ENCODE measurements at places on chromosomes 12 and 14. TPM values are rescaled to one million over a fixed set of nuclear protein-coding genes. Genes with fewer than 3 reads are reported as not detected.
A peak's percentile ranks its signal among the peaks of the same experiment; 100 is the strongest.

OR6C2 gene
- not detected for total RNA-seq

- no peaks in the 10 kb centered on the region for H3K36me3 ChIP-seq
- no peak within 1 kb of the TSS for H3K27ac ChIP-seq
- H3K4me1 ChIP-seq: peaks cover 8% of the 10 kb centered on the region
- peaks cover 70% of the 10 kb centered on the region for H3K27me3 ChIP-seq
- peak within 1 kb of the TSS; percentile 38 for H3K4me3 ChIP-seq
These were observed at the start of gene FIGNL2 for GRCh38 chr12:51848326-51848727. Gene FIGNL2, minus strand, starts transcription at chr12:51848718. Its CDS starts 26,305 bp downstream, at chr12:51822413.

GRCh38 chr12:65756956-65757511, 67.2 kb upstream of the HMGA2 start:
- no peak for DNase-seq
- no peaks in the 10 kb centered on the region for H3K36me3 ChIP-seq
- H3K27ac ChIP-seq: no peak overlapping the region
- H3K4me1 ChIP-seq: no peaks in the 10 kb centered on the region
- no peaks in the 10 kb centered on the region for H3K27me3 ChIP-seq
- no peak overlapping the region for H3K4me3 ChIP-seq

SPIC gene
- not detected for total RNA-seq

- H3K27ac ChIP-seq: no peak overlapping the region
- no peak for DNase-seq
- no peaks in the 10 kb centered on the region for H3K36me3 ChIP-seq
- no peaks in the 10 kb centered on the region for H3K4me1 ChIP-seq
These were observed 10.2 kb downstream of the ASPG start for GRCh38 chr14:104095426-104096310.

GRCh38 chr14:76420827-76421226, 44.9 kb downstream of the ESRRB start:
- peaks cover 16% of the 10 kb centered on the region for H3K27me3 ChIP-seq
- H3K4me1 ChIP-seq: no peaks in the 10 kb centered on the region
- H3K27ac ChIP-seq: no peak overlapping the region
- no peak overlapping the region for H3K4me3 ChIP-seq

- no peaks in the 10 kb centered on the region for H3K4me1 ChIP-seq
- no peak overlapping the region for H3K27ac ChIP-seq
- H3K36me3 ChIP-seq: no peaks in the 10 kb centered on the region
- DNase-seq: no peak
These were observed 82.7 kb downstream of the GAS2L3 start for GRCh38 chr12:100656141-100656540.

NRXN3 gene
- not detected for total RNA-seq

CLEC7A gene
- total RNA-seq: 1.6 TPM

DNA sequence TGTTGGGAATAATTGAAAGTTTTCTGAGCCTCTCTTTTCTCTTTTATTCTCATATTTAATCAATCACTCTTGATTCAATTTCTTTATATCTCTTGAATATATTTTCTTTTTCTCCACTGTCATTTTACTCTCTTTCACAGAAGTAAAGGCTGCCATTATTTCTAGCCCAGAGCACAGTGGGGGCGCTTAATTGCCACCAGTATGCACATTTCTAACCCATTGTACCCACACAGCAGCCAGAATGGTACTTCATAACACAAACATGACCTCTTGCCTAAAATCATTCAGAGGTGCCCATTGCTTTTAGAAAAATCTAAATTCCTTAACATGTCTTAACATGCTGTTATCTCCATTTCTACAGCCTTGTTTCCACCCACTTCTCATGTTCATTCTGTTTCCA, 190.2 kb upstream of the LMO3 start:
- no peak overlapping the region for H3K4me3 ChIP-seq
- H3K27ac ChIP-seq: no peak overlapping the region
- H3K4me1 ChIP-seq: no peaks in the 10 kb centered on the region
